ENCODE measurements at places on chromosomes 7 and 10.

- peak; percentile 67 for DNase-seq
Measured at GRCh38 chr7:100583132-100584053, 2.5 kb downstream of the LRCH4 start.

DNA sequence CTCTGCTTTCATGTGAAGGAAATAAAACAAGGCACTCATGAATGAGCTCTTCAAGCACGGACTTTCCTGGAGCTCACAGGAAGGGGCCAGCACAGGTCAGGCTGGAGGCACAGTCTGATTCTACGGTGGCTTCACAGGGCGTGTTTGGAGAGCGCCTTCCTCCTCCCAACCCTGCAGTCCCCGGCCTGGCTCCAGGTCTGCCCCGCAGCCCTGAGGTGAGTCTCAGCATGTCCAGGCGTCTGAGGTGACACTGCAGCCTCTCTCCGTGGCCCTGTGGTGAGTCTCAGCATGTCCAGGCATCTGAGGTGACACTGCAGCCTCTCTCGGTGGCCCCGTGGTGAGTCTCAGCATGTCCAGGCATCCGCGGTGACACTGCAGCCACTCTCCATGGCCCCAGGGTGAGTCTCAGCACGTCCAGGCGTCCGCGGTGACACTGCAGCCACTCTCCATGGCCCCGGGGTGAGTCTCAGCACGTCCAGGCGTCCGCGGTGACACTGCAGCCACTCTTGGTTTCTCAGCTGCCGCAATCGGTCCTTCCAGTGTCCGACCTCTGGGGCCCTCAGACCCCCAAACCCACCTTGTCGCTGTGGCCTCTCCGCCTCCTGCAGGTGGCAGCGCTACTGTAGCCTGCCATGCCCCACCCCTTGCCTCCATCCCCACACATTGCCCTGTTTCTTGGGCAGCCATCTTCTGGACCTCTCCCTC lies 381.7 kb downstream of the DNAJB6 start:
- no peak for DNase-seq

- DNase-seq: no peak
Measured at GRCh38 chr10:33010132-33011037, 52.4 kb upstream of the ITGB1 start.

- DNase-seq: no peak
Measured at GRCh38 chr10:48550071-48550691, 54.7 kb downstream of the ARHGAP22 start.

GRCh38 chr10:103949728-103950127 lies 17.2 kb upstream of the SLK start:
- DNase-seq: no peak

- peak; percentile 66 for DNase-seq
Measured at GRCh38 chr10:17607603-17608332, 9.4 kb downstream of the HACD1 start.

DNA sequence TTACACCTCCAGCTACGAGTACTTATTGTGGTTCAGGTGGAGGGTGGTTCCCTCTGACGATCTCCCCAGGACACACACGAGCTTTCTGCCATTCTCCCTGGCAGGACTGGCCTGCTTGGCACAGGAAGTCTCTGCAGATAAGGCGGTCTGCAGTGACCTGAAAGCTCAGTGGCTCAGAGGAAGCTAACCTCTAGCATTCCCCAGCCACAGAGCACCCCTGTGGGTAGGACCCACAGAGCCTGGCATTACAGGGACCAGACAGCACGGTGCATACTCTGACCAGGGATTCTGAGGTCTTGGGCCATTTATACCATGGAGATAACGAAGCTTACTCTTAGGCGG lies 1.9 kb upstream of the GPR146 start:
- DNase-seq: no peak

DNA sequence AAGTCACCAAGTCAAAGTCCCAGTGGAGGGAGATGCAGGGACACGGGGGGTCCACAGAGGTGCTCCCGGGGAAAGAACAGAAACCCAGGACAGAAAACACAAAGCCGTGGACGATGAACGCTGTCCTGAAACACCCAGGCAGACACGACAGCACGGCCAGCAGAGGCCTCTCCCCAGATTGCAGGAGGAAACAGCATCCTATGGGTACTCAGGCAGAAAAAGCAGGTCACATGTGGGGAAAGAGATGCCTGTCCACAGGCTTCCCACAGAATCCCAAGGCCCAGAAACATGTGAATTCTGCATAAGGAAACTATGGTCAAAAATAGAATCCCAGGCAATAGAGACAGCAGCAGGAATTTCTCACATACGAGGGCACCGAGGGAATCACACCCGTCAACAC lies 53.6 kb upstream of the ADGRA1 start:
- no peak for DNase-seq

DNA sequence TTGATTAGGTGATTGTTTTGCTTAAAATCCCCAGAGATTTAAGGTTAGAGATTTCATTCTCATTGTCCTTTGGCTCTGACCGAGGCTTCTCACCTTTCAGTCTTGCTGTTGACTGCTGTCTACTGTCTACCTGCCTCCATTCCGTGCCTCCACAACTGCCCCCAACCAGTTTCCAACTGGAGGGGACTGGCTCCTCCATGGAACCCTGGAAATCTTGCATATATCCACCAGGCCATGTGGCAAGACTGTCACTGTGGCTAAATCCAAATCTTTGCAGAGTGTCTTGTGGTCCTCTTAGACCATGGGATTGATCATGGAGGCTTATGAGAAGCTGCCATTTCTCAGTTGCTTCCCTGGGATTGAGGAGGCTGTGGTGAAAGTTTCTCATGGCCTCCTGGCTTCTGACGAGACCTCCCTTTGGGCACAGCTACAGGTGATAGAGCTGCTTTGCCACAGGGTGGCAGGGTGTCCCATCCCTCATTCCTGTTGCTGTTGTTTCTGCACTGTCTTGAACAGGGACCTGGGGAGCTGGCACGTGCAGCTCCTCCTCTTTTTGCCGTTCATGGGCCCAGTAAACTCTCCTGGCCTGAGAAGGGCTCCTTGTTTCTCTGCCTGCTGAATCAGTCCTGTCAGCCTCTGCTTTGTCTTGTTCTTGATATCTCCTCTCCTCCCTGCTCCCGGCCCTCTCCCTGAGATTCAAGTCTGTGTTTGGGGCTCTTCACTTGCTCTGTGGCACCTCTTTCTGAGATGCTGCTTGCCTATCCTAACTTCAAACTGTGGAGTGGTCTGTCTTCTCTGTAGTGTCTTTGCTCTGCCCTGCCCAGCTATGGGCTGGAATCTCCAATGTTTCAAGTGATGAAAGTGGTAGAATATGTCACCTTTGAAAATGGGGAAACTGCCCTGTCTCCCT lies 63.6 kb upstream of the IGFBP3 start:
- DNase-seq: no peak

DNA sequence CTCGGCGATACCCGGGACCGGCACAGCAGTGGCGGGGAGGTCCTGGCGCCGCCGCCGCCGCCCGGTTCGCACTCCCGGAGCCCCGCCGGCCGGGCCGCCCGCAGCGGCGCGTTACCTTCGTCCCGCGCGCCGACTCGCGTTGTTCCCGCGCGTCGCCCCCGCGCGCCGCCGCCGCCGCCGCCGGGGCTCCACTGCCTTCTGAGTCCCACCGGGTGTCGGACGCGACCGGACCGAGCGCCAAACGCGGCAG lies at the start of gene EZH2:
Gene EZH2, minus strand, starts transcription at position 243 of the 250 bp plus-strand sequence. CDS start 36,993 bp downstream, outside the sequence.
- no peak for DNase-seq

- DNase-seq: no peak
Measured at GRCh38 chr10:97388152-97388551, 13.0 kb downstream of the RRP12 start.

DNA sequence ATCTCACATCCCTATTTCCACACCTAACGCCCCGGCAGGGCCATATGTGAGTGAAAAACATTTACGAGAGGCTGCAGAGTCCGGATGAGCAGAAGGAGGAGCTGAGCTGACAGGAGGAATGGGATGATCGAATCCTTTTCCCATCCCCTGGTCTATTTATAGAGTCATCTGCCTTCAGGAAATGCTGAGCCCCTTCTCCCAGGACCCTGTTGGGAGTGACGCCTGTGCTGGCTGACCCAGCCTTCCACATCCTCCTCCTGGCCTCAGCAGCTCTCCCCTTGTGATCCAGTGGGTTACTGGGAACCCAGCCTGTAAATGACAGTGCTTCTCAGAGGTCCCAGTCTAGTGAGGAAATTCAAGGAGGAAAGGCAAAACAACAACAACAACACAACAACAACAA lies 16.6 kb downstream of the DENND2A start:
- no peak for DNase-seq

DNA sequence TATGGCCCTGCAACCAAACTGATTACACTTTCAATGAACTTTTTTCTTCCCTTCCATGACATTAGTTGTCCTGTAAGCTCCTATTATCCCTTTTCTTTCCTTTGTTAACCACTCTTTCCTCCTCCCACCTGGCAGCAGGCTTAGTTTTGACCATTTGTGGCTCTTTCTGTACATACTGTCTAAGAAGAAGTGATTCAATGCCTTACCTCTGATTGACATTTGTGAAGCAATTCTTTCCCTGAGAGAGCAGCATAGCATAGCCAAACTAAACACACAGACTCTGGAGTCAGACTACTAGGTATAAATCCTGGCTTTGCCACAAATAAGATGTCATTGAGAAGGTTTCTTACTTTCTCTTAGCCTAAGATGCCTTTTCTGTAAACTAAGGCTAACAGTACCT lies 48.9 kb downstream of the AHR start:
- no peak for DNase-seq

DNA sequence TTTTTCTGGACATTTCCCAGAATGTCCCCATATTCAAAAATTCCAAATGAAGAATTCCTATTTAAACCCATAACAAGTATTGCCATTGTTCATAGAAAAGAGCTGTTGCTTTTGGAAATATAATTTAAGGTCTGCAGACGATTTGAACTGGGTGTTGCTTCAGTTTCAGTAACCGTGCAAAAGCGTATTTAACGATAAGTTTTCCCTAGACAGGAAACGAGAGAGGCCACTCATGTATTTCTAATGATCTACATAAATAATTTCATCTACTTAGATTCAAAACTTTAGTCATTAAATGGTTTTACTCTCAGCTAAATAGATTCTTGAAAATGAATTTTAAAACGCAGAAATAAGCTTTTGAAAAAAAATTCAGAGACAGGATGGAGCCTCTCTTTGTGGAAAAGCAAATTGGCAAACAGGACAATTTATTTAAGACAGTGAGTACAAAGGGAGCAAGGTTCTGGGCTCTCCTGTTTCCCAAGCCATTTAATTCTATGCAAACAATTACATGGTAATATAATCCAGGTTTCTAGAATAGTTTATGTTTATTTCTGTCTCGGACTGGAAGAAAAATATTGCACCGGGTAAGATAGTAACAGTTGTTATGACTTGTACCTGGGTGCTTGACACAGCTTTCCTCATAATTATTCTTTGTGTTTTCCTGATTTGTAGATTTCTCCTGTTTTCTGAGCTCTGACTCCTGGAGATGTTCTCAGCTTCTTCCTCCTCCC lies 263.0 kb downstream of the BAMBI start:
- DNase-seq: no peak

- no peak for DNase-seq
Measured at GRCh38 chr7:71871446-71871845, 540.7 kb downstream of the CALN1 start.

DNA sequence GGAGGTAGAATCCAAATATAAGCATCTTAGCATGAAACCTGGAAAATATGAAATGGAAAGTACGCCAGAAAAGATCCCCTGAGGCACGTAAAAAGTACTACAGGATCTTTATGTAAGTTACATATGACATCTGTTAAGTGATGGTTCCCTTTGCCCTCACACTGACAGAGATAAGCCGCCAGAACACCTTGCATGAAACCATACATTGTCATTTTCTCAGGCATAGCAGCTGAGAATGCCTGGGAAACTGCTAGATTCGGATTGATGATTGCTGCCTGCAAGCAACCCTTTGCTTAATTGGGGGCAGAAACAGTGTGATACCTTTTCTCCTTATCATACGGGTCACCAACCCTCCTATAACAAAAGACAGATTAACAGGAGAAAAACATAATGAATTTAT lies 826.6 kb upstream of the LRRN3 start:
- no peak for DNase-seq

- no peak for DNase-seq
Measured at GRCh38 chr7:108009873-108010272, 6.9 kb upstream of the LAMB1 start.

GRCh38 chr7:55005241-55005851 lies 13.5 kb upstream of the EGFR start:
- DNase-seq: no peak

DNA sequence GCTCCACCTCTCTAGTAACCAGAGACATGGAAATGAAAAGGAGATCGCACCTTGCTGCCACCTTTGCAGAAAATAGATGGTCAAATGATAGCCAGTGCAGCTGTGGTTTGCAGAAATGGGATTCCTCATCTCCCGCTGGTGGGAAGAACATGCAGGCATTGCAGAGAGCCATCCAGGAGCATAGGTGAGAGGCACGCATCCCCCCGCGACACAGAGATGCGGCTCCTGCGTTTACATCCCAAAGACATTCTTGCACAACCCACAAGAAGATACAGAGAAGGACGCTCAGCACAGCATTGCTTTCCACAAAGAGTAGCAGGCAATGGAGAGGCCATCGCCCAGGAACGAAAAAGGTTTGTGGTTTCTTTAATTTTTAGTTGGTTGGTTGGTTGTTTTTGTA lies 56.2 kb downstream of the OAT start:
- no peak for DNase-seq

DNA sequence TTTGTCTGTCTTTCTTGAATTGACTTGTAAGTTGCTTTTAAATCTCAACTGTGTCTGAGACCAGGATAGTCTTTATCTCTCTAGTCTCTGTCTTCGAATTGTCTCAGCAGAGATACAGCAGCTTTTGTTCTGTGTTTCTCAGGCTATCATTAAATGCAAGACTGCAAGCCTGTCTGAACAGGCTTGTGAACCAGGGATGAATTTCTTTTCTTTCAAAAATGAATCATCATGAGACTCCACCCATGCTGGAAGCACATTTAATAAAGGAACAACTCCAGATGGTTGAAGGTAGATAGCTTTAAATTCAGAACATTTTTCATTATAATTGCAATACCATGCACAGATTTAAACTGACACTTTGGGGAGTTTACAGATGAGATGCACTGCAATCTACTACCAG lies 155.9 kb downstream of the SEC23IP start:
- DNase-seq: no peak

DNA sequence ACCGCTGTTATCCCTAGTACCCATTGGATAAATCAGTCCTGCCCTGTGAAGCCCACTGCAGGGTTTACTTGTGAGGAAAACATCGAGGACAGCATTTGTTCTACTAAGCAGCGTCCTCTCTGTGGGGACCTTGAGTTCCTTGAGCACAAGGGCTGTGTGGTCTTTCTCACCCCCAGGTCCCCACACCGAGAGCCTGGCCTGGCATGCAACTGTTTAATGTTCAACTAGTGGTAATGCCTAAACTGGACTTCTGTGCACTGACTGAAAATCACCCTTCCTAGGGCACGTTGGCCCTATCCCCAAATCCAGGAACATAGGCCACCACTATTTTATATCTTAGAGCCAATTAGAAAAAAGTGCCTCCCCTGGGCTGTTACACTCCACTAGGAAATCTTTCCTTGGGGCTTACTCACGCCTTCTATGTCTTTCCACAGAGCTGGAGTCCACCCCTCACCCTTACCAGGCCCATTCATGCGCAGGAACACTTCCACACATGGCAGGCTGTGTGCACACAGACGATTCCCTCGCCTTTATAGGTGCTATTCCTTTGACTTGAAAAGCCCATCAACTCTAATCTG lies 1.7 kb upstream of the TMEM213 start:
- no peak for DNase-seq

- DNase-seq: no peak
Measured at GRCh38 chr7:42212541-42213090, 24.4 kb downstream of the GLI3 start.
